ENCODE measurements at places on chromosomes 5 and 9.

GRCh38 chr5:143370440-143370839 is 33.0 kb downstream of the NR3C1 start:
- DNase-seq = no peak

- peak; percentile 19 for DNase-seq
Measured at GRCh38 chr5:60945813-60946187, 795 bp downstream of the NDUFAF2 start.

DNA sequence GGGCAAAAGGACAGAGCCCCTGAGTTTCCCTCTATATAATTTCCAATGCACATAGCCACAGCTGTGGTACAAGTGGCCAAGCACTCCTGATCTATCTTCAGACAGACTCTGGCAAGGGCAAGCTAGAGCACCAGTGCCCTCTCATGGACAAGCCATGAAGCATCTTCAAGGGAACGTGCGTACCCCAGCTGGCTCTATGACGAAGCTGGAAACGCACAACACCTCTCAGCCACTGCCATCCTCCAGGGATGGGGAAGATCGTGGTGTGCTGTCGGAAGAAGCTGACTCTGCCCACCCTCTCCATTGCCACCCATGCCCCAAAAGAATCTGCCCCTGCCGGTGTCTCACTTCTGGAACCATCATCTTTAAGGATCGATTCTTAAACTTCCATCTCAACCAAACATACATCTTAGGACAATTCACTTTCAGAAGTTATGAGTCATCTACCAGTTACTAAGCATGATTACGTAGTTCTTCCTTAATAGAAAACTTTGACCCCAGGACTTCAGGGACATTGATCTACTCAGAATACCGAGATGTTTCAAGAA is 482.9 kb downstream of the AGTPBP1 start:
- peak; percentile 78 for DNase-seq

- DNase-seq = no peak
Measured at GRCh38 chr9:113805486-113806132, 70.5 kb upstream of the ZNF618 start.

GRCh38 chr9:522658-523057 is 308.0 kb downstream of the DOCK8 start:
- DNase-seq = no peak

DNA sequence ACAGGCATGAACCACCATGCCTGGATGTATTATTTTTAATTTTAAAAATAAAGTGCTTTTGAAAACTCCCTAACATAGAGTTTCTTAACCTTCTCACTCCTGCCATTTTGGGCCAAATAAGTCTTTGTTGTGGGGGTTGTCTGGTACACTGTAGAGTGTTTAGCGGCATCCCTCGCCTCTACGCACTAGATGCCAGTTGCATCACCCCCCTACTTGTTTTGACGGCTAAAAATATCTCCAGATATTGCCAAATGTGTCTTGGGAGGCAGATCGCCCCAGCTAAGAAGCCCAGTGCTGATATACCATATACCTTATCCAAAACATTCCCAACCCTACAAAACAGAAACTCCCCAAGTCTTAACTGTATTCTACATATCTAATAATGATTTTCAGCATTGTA is 54.6 kb downstream of the SCAI start:
- DNase-seq = no peak

DNA sequence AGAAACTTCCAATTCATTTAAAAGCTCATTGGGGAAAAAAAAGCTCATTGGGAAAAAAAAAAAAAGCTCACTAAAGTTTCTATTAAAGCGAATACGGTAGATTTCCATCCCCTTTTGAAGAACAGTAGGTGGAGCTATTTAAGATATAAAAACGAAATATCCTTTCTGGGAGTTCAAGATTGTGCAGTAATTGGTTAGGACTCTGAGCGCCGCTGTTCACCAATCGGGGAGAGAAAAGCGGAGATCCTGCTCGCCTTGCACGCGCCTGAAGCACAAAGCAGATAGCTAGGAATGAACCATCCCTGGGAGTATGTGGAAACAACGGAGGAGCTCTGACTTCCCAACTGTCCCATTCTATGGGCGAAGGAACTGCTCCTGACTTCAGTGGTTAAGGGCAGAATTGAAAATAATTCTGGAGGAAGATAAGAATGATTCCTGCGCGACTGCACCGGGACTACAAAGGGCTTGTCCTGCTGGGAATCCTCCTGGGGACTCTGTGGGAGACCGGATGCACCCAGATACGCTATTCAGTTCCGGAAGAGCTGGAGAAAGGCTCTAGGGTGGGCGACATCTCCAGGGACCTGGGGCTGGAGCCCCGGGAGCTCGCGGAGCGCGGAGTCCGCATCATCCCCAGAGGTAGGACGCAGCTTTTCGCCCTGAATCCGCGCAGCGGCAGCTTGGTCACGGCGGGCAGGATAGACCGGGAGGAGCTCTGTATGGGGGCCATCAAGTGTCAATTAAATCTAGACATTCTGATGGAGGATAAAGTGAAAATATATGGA is at the start of gene PCDHGA12:
TSS of gene PCDHGA12 (plus strand) at position 176 of the 782 bp plus-strand sequence. CDS start at position 429, 253 bp downstream.
- no peak for DNase-seq

DNA sequence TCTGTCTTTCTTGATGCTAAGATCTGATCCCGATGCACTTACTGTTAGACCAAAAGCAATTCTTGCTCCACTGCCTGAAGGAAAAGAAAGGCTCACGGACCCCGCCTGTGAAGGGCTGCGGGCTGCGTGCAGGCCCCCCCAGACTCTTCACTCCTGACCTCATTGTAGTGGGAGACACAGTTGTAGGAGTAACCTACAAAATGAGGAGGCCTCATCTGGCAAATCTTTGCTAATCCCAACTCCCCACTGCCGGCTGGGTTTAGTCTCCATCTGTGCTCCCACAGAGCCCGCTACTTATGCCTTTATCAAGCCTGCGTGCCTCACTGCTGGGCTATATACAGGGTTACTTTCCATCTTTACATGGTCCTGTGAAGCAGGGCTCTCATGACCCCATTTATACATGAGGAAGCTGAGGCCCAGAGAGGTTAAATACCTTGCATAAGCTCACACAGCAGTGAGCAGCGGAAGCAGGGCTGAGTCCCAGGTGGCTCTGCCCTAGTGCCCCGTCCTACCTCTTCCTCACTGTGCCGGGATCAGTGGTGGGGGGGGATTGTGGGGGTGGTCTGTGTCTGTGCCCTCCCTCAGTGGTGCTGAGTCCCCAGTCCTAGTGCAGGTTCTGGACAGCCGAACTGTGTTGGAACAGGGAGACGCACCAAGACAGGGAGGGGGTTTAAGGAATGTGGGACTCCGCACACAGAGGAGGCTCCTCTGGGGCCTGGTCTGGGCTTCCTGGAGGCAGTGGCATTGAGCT is 43.9 kb upstream of the RNF130 start:
- DNase-seq = no peak

DNA sequence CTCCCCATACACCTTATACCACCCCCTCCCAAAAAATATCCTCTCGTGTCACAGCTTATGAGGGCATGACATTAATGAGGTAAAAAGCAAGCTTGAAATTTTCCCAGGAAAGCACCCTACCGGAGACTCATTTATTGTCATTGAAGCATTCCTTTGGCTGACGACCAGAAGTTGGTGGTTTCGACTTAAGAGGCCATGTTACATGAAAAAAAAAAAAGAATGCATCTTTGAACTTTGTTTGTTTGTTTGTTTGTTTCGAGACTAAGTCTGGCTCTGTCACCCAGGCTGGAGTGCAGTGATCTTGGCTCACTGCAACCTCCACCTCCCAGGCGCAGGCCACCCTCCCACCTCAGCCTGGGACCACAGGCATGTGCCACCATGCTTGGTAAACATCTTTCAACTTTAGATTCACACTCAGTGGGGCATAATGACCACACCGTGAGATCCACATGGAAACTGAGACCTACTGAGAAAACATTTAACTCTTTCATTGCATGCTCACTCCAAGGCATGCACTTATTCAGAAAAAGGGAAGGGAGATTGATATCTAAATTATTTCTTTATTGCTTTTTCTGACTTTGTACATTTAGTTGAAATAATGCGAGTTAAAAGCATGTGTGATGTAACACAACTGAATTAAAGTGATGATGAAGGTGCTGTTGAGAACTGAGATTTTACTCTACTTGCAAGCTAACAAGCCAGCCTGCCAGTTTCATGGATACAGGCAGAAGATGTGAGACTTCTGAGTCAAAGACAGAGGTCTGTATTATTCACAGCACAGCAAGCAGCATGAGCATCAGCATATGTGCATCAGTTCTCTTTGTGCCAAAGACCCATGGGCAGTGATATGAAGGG is 5.1 kb upstream of the RAB14 start:
- no peak for DNase-seq

DNA sequence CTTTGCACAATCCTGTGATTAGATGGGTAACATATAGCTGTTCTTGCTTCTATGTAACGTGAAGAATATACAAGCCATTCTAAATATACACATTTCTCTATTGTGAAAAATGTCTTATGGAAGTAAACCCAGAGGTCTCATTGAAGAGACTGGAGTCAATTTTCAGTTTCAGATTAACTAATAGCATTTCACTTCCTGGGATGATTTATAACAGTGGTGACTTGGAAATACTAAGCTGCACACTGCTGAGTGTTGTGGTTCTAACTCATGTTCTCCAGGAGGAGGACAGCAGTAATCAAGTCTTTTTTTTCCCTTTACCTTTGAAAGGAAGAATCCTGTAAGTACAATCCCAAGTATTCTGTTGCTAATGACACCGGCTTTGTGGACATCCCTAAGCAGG is 3.3 kb downstream of the CTSL start:
- no peak for DNase-seq

- DNase-seq = no peak
Measured at GRCh38 chr9:114301798-114302565, 20.9 kb upstream of the ORM1 start.

DNA sequence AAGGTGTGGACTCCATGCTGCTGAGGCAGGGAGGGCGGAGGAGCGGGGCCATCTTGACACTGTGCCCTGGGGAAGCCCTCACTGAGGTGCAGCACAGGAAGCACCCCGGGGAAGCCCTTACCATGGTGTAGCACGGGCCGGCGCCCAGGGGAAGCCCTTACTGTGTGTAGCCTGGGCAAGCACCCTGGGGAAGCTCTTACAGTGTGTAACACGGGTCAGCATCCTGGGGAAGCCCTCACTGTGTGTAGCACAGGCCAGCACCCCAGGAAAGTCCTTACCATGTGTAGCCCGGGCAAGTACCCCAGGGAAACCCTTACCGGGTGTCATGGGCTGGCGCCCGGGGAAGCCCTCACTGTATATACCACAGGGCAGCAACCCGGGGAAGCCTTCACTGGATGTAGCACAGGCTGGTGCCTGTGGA is 62.6 kb upstream of the ZNF354B start:
- no peak for DNase-seq

GRCh38 chr5:159525117-159525516 is 194.8 kb upstream of the IL12B start:
- DNase-seq = no peak

DNA sequence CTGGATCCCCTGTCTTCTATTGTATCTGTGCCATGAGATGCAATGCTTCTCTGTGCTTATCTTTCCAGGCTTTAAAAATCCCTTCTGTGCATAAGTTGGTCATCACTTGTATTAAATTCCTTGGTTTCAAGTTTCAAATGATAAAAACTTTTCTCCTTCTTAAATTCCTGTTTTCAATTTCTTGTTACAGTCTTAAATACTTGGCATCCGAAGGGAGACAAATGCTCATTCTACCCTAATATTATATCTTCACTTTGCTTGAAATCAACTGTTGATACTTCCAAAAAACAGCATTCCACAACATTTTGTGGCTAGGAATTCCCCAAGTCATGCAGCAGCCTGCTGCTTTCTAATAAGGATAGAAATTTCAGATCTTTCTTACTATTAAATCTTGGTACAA is 413.2 kb upstream of the ACTBL2 start:
- DNase-seq = no peak

DNA sequence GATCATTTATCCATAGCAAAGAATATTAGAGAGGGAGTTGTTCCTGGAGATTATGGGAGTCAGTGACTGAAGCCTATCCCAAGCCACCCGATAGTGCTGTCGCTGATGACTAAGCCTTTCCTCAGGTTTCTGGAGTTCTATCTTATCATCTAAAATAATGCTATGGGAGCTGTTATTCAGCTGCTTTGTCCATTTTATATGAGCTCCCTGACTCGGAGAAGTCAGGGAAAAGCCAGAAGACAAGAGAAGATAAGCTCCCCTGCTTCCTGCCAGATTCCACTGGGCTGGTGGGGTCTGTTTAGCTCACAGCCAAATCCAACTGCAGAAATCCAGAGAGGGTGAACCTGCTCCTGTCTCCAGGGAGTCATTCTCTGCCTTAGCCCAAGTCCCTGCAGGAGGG is 148.2 kb downstream of the DROSHA start:
- DNase-seq = peak; percentile 36

DNA sequence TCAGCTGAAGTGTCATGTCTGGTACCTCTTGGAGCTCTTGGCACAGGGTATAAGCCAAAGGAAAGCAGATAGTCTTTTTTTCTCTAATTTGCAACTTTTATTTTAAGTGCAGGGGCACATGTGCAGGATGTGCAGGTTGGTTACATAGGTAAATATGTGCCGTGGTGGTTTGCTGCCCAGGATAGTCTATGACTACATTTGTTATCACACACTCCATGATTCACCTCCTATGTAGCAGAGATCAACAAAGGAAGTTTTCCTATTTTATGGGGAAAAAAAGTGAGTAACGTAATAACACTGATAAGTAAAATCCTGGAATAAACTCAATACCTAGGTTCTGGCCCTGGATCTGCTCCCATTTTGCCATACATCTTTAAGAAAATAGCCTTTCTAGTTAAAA is 234.6 kb downstream of the CAAP1 start:
- DNase-seq = no peak

GRCh38 chr5:102865171-102865509 is 110.0 kb downstream of the PAM start:
- DNase-seq = no peak

GRCh38 chr5:112570708-112571444 is 151.8 kb upstream of the EPB41L4A start:
- DNase-seq = no peak

DNA sequence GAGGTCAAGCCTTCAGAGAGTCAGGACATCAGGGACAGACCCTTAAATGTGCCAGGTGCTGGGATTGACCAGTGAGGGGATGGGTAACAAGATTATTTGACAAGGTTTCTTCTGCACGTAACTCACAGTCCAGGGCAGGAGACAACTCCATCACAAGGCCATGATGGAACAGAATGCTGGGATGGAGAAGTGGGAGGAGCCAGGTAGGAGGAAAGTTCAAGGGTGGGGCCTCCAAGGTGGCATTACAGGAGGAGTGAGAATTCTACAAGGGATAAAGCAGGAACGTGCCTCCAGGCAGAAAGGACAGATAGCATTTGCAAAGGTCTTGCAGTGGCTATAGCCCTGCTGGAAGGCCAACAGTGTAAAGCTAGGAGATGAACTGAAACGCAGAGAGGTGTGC is 102.2 kb downstream of the FGF18 start:
- DNase-seq = no peak

DNA sequence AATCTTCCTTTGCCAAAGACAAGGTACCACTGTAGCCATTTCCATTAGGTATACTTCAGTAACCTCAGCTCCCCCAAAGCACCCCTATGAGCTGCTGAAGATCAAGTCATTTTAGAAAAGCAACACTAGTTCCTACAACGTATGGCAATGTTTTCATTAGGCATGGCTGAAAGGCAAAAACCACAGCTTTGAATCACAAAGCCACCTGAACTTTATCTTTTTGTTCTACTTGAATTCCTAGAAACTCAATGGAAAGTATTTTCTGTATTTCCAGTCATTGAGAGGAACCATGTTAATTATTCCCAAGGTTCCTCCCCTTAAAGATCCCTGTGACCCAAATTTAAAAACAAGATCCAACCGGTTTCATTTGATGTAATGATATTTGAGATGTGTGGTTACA is 152.1 kb downstream of the EFNA5 start:
- DNase-seq = no peak

GRCh38 chr5:6765612-6766525 is 52.6 kb downstream of the TENT4A start:
- peak; percentile 43 for DNase-seq
